ENCODE measurements at places on chromosomes 7 and 10. TPM values are rescaled to one million over a fixed set of nuclear protein-coding genes. Genes with fewer than 3 reads are reported as not detected.

MRPS24 gene
- 251 TPM for total RNA-seq

ATP6V0A4 gene
- total RNA-seq, result 0.27 TPM

CPA2 gene
- 0.15 TPM for total RNA-seq

EPHB6 gene
- 0.20 TPM for total RNA-seq

FFAR4 gene
- total RNA-seq, result 0.13 TPM

COPS6 gene
- total RNA-seq, result 164 TPM

PODXL gene
- total RNA-seq, result 51.5 TPM

PNLIP gene
- 0.16 TPM for total RNA-seq
